ENCODE measurements at places on chromosomes 13 and 19. TPM values are rescaled to one million over a fixed set of nuclear protein-coding genes. Genes with fewer than 3 reads are reported as not detected.

Gene ZNF837
- 11.3 TPM for total RNA-seq

- H3K4me1 ChIP-seq = no peaks in the 10 kb centered on the region
- no peak overlapping the region for H3K27ac ChIP-seq
- no peaks in the 10 kb centered on the region for H3K27me3 ChIP-seq
- H3K4me3 ChIP-seq = no peak overlapping the region
- DNase-seq = no peak
Observed at GRCh38 chr19:355134-355533, 10.5 kb upstream of the MIER2 start.

DNA sequence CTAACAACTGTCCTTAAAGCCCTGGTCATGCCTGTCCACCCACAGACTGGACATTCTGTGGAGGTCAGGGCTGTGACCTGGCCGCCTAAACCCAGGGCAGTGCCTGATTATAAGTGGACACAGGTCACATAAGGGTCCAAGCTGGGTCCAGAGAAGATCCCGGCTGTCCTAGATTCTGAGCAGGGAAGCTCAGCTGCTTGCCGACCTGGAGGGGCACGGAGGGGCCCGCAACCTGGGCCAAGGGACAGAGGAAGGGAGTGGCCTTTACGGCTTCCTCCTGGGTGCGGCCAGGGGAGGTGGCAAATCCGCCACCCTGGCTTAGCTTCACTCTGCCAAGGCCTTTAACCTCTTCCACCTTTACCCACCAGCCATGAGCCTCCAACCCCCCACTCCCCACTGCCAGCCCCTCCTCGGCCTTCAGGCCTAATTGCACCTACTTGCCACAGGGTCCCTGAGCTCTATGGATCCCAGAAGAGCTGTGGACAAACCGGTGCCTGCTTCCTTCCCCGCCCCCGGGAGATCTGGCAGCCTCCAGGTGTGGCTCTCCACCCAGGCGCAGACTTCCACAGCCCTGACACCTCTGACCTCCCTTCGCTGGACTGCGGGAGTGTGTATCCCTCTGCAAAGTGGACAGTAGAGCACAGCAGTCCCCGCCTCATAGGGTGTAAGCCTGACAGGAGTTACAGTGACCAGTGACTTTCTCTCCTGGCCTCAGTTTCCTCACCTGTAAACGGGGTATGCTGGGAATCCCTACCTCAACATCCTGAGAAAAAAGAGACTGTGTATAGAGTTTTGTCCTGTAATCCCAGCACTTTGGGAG, 1.7 kb downstream of the CD320 start:
- no peak overlapping the region for H3K27ac ChIP-seq
- no peaks in the 10 kb centered on the region for H3K27me3 ChIP-seq
- DNase-seq = no peak
- peak overlapping the region; percentile 91 for H3K4me3 ChIP-seq
- H3K4me1 ChIP-seq = peaks cover 11% of the 10 kb centered on the region

Gene LEUTX
- not detected for total RNA-seq

GRCh38 chr19:1850809-1851653, 2.7 kb upstream of the REXO1 start:
- no peak overlapping the region for H3K27ac ChIP-seq
- H3K36me3 ChIP-seq = no peaks in the 10 kb centered on the region
- H3K4me1 ChIP-seq = peaks cover 21% of the 10 kb centered on the region
- H3K27me3 ChIP-seq = no peaks in the 10 kb centered on the region

Gene SLC10A2
- total RNA-seq = not detected

DNA sequence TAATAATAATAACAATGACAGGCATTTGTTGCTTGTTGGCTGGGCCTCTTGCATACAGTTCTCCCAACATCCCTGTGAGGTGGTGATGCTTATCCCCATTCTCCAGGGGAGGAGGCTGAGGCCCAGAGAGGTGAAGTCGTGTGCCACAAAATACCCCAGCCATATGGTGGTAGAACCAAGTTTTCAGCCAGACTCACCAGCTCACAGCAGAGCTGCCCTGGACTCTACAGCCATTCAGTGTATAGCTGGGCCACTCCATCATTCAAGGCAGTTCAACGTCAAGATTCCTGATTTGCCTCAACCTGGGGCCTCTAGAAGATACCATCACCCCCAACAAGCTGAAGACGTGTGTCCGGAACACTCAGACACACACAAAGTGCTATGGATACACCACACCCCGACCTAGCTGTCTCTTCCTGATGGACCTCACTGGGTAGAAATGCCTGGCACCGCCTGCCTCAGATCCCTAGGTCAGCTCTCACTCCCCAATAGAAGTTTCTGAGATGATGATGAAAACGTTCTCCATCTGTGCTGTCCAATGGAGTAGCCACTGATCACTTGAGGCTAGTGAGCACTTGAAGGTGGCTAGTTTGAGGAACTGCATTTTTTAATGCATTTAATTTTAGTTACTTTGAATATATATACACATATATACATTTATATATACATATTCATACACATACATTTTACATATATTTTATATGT, 4.3 kb upstream of the CEACAM19 start:
- DNase-seq = no peak
- no peak overlapping the region for H3K4me3 ChIP-seq
- H3K4me1 ChIP-seq = 0 out of 2 replicates have a peak, but pooled peaks cover 6% of the 10 kb centered on the region
- no peak overlapping the region for H3K27ac ChIP-seq
- peaks cover 2% of the 10 kb centered on the region for H3K36me3 ChIP-seq
- H3K27me3 ChIP-seq = no peaks in the 10 kb centered on the region

GRCh38 chr13:111537115-111537728, 216.8 kb downstream of the TEX29 start:
- no peak overlapping the region for H3K27ac ChIP-seq
- H3K4me1 ChIP-seq = peaks cover 51% of the 10 kb centered on the region
- peaks cover 37% of the 10 kb centered on the region for H3K27me3 ChIP-seq
- H3K36me3 ChIP-seq = no peaks in the 10 kb centered on the region
- H3K4me3 ChIP-seq = no peak overlapping the region

- no peak overlapping the region for H3K4me3 ChIP-seq
- no peaks in the 10 kb centered on the region for H3K36me3 ChIP-seq
- DNase-seq = no peak
- H3K27me3 ChIP-seq = no peaks in the 10 kb centered on the region
Observed at GRCh38 chr19:33287927-33288326, 14.4 kb downstream of the CEBPA start.

- no peak for DNase-seq
- no peaks in the 10 kb centered on the region for H3K36me3 ChIP-seq
- H3K27me3 ChIP-seq = no peaks in the 10 kb centered on the region
- no peak overlapping the region for H3K4me3 ChIP-seq
- H3K4me1 ChIP-seq = no peaks in the 10 kb centered on the region
Observed at GRCh38 chr13:112132619-112133018, 65.7 kb downstream of the SOX1 start.

DNA sequence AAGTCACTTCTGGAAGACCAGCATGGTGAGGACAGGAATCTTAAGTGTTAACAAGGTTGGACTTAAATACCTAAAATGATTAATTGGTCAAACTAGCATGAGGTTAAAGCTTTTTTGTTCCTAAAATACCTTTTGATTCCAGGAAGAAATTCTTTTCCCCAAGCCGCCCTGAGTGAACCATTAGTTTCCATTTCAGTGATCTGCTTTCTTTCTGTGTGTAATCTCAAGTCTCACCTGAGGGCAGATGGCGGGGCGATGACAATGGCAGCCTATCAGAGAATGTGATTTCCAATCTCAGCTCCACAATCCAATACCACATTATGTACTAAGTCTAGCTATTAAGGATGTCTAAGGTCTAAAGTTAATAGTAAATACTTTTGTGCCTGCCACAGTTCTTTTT, 390.9 kb upstream of the SGCG start:
- no peaks in the 10 kb centered on the region for H3K27me3 ChIP-seq
- no peaks in the 10 kb centered on the region for H3K4me1 ChIP-seq
- no peak overlapping the region for H3K27ac ChIP-seq
- H3K4me3 ChIP-seq = no peak overlapping the region
- DNase-seq = no peak

Gene PROZ
- total RNA-seq = not detected

DNA sequence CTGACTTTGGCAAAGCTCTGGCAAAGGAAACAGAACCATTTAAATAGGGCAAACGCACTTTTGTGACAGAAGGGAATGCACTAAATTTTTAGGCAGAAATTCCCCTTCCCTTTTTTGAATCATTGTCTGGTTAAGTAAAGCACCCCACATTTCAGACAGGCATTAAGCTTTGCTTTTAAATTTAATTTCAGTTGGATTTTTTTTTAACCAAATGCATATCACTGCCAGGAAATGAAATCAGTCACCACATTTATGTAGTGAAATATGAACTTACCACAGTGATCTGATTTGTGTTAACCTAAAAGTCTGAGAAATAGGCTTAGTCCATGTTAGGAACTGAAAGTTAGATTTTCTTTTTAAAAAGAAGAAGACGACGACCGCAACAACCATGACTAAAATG, 10.8 kb downstream of the GPR183 start:
- H3K36me3 ChIP-seq = no peaks in the 10 kb centered on the region
- no peak overlapping the region for H3K27ac ChIP-seq
- H3K4me1 ChIP-seq = no peaks in the 10 kb centered on the region
- no peaks in the 10 kb centered on the region for H3K27me3 ChIP-seq
- no peak overlapping the region for H3K4me3 ChIP-seq
- DNase-seq = no peak

GRCh38 chr19:31349160-31349881, at the start of gene TSHZ3:
Gene TSHZ3 (minus strand): TSS chr19:31349436. CDS start chr19:31349219, 217 bp downstream.
- no peak within 1 kb of the TSS for H3K27ac ChIP-seq
- peak; percentile 85 for DNase-seq
- peaks cover 50% of the 10 kb centered on the region for H3K4me1 ChIP-seq
- peaks cover 65% of the 10 kb centered on the region for H3K27me3 ChIP-seq

- H3K4me3 ChIP-seq = no peak overlapping the region
- no peaks in the 10 kb centered on the region for H3K27me3 ChIP-seq
- H3K36me3 ChIP-seq = no peaks in the 10 kb centered on the region
- H3K4me1 ChIP-seq = peaks cover 37% of the 10 kb centered on the region
Observed at GRCh38 chr19:42246143-42246921, 3.9 kb upstream of the GSK3A start.

GRCh38 chr19:23222998-23223652, 27.1 kb downstream of the ZNF724 start:
- H3K4me3 ChIP-seq = no peak overlapping the region
- no peaks in the 10 kb centered on the region for H3K4me1 ChIP-seq
- H3K27ac ChIP-seq = no peak overlapping the region
- no peak for DNase-seq
- H3K36me3 ChIP-seq = peaks cover 81% of the 10 kb centered on the region
- H3K27me3 ChIP-seq = no peaks in the 10 kb centered on the region

DNA sequence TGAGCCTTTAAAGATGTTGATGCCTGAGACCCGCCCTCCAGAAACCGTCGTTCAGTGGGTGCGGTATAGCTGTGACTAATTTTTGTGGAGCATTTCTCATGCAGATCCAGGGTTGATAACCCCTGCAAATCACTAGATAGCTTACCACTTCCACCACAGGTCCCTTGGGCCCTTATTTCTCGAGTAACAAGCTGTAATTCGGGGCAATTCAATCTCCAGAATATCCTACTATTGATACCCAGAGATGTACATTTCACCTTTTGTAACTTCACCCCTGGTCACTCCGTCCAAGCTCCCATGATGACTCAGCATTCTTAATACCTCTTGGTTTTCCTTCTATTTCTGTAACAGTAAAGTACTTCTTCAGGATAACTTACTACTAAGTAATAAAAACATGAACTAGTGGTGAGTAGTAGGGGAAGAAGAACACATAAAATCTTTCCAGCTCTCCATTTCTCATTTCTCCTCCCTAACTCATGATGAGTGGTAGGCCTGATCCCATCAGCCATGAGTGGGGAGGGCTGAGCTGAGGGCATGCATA, 71.9 kb upstream of the UBL3 start:
- no peaks in the 10 kb centered on the region for H3K4me1 ChIP-seq
- no peak for DNase-seq
- no peak overlapping the region for H3K4me3 ChIP-seq
- no peak overlapping the region for H3K27ac ChIP-seq

Gene ZNF599
- 5.2 TPM for total RNA-seq

Gene PSG4
- total RNA-seq = not detected

GRCh38 chr13:95624020-95624419, 20.5 kb downstream of the DZIP1 start:
- H3K27ac ChIP-seq = no peak overlapping the region
- no peaks in the 10 kb centered on the region for H3K4me1 ChIP-seq
- H3K36me3 ChIP-seq = peaks cover 25% of the 10 kb centered on the region
- DNase-seq = peak; percentile 90
- no peaks in the 10 kb centered on the region for H3K27me3 ChIP-seq

DNA sequence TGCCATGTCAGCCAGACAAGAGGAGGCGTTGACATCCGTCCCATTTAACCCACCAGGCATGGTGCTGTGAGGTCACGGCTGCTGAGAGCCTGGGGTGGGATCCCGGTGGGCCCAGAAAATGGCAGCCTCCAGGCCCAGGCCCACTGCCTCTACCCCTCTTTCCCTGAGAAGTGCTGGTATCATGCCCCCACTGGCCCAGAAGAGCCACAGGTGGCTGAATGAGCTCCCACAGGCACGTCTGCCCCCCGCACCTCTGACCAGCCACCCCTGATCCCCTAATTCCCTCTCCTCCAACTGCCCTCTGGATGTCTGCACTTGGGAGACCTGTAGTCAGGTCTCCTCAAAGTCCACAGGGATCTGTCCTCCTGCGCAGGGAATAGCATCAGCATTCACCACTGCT, 37.3 kb upstream of the KCTD15 start:
- peaks cover 7% of the 10 kb centered on the region for H3K4me1 ChIP-seq
- H3K27me3 ChIP-seq = no peaks in the 10 kb centered on the region
- H3K27ac ChIP-seq = no peak overlapping the region
- no peak for DNase-seq
- H3K4me3 ChIP-seq = no peak overlapping the region

DNA sequence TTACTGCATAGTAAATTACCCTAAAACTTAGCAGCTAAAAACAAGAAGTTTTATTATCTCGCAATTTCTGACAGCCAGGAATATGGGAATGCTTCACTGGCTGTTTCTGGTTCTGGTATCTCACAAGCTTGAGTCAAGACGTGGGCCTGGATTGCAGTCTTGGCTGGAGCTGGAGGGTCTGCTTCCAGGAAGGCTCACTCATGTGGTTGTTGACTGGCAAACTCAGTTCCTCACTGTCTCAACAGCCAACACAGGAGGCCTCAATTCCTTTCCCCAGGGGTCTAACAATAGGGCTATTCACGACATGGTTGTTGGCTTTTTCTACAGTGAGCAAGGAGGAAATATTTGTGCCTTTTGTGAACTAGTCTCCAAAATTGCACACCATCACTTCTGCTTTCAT, 146.3 kb downstream of the GPC5 start:
- DNase-seq = peak; percentile 67
- no peaks in the 10 kb centered on the region for H3K4me1 ChIP-seq
- no peak overlapping the region for H3K27ac ChIP-seq
- no peaks in the 10 kb centered on the region for H3K36me3 ChIP-seq
- H3K4me3 ChIP-seq = no peak overlapping the region

Gene SERPINE3
- 0.17 TPM for total RNA-seq
